ENCODE measurements at places on chromosomes 5 and 9.
A peak's percentile ranks its signal among the peaks of the same experiment; 100 is the strongest.

GRCh38 chr5:144567421-144567780 lies 396.7 kb downstream of the KCTD16 start:
- no peak for DNase-seq

GRCh38 chr5:169534311-169534880 lies 49.2 kb upstream of the SPDL1 start:
- no peak for DNase-seq

DNA sequence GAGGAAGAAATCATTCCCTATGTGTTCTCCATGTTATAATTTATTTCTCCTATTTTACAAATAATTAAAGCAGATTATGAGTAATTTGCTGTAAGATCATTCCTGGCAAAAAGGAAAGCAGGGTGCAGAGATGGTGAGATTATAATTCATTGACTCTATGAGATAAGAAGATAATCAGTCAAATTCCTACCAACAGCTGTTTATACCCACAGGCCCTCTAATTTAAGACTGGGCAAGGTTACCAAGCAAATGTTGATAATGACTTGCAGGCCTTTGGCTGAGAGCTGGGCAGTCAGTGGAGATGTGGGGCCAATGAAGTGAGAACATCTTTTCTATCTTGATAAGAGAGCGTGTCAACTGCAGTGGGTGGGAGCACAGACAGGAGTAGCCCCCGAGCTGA lies 222.7 kb downstream of the ICE1 start:
- DNase-seq, result no peak

GRCh38 chr5:138659561-138659960 lies 84.4 kb upstream of the HSPA9 start:
- DNase-seq, result no peak

GRCh38 chr9:98449871-98450270 lies 194.4 kb upstream of the TBC1D2 start:
- DNase-seq, result no peak

DNA sequence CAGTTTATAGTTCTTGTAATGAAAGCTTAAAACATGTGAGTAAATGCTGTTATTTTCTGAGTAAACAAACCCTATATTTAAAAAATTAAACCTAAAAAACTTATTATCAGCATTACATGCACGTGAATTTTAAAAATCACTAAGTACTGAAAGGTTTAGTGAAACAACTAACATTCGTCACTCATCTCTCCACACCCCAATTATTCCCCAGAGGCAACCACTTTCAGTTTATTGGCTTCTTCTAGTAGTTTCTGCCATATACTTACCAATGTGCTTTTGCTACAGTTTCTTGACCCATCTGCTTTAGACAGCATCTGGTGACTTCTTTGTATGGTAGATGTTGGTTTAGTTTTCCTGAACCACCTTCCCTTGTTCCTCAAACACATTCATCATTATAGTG lies 58.1 kb downstream of the ANGPTL2 start:
- DNase-seq, result no peak

DNA sequence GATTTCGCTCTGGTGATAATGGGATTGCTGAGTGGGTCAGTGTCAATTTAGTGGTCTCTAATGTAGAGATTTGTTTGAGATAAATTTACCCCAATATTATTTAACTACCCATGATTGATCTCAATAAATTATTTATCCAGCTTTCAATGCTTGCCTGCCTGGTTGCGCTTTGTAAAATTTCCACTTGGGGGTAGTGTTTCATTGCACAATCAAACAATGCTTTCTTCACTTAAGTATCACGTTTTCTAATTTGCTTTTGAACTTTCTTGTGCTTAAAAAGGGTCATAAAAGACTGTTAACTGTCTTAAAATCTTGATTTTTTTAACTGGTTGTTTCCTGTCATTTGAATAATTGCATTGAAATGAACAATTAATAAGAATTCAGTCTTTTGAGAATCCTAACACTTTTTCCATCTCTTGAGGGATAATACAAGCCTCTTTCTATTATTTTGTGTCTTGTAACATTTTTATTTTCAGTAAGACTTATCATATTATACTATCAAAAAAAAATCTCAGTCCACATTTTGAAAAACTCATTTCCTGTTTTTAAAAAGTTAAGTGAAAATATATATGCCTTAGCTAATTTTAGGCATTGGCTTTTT lies 18.7 kb downstream of the HSD17B4 start:
- DNase-seq, result peak; percentile 27

DNA sequence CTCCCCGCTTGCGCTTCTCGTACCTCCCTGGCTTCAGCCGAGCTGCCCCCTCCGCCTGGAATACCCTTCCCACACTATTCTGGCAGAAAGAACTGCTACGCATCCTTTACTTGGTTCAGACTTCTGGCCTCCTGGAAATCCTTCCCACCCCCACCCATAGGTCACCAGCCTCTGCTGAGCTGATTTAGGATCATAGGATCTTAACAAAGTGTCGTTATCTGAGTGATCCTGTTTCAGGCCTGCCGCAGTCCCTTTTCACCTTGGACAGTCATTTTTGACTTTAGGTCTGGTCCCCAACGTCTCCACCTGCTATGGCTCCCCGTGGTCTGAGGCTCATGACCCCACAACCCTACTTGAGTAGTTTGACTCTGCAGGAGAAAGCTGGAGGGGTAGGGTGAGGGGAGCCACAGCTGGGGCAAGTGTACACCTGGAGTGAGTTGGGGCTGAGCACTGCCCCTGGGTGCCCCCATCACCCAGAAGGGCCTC lies 27.3 kb downstream of the EGR1 start:
- no peak for DNase-seq

GRCh38 chr9:83441390-83441789 lies 96.8 kb downstream of the FRMD3 start:
- no peak for DNase-seq

GRCh38 chr9:109317979-109318741 lies 2.7 kb downstream of the EPB41L4B start:
- DNase-seq, result no peak

DNA sequence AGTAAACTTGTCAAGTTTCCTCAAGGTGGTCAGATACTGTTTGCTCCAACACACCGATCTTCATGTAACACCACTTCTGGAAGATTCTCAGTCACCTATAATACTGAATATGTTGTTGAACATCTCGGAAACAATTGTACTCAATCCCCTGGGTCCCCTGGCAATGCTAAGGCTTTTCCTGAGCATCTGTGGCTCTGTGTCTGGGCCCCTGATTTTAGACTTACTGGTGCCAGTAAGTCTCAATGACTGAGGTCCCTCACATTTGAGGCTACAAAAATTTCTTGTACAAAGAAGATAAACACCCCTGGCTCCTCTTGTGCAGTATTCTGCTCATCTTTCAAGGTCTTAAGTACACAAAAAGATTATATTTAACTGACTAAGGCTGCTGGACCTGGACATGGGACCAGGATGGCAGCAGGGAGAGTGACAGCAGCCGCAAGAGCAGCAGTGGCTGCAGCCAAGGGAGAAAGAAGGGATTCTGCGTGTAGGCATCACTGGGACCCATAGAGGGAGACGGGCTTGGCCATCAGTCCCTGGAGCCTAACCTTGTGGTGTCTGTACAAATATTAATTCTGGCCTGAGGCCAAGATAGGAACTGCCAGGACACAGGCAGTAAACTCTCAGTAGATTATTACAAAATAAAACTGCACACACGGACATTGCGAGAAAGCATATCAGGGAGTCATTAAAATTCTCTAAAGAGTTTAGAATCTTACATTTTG lies 49.0 kb upstream of the TNPO1 start:
- DNase-seq, result no peak

DNA sequence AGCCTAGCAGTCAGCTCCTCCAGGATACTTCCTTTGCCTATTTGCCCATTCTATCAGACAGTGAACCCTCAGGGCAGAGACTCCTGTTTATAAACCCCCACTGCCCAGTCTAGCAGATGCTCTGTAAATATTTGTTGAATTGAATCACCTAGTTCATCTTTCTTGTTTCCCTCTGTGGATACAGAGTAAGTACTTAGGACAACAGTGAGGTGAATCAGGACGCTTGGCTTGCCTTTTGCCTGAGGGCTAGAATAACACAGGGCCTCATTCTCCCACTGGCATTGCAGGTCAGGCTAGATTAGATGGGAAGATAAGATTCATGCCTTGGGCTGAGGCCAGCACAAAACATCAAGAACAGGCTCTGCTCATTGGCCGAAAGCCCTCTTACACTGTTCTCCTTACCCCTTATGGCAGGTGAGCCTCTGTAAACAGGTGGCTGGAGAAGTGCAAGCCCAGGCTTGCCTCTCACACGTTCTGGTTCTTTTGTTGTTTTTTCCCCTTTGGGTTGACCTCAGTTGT lies 22.2 kb downstream of the TNFSF8 start:
- DNase-seq, result peak; percentile 28

DNA sequence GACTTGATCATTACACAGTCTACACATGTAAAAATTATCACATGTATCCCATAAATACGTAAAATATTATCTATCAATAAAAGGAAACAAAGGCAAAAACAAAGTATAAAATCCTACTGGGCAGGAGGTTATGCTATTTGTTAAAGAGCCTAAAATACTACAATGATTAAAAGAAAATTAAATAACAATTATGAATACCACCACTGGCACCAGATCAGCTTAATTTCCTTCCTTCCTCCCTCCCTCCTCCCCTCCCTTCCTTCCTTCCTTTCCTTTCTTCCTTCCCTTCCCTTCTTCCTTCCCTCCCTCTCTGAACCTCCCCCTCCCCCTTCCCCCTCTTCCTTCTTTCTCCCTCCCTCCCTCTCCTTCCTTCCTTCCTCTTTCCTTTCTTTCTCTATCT lies 127.3 kb downstream of the HOMER1 start:
- DNase-seq, result no peak

DNA sequence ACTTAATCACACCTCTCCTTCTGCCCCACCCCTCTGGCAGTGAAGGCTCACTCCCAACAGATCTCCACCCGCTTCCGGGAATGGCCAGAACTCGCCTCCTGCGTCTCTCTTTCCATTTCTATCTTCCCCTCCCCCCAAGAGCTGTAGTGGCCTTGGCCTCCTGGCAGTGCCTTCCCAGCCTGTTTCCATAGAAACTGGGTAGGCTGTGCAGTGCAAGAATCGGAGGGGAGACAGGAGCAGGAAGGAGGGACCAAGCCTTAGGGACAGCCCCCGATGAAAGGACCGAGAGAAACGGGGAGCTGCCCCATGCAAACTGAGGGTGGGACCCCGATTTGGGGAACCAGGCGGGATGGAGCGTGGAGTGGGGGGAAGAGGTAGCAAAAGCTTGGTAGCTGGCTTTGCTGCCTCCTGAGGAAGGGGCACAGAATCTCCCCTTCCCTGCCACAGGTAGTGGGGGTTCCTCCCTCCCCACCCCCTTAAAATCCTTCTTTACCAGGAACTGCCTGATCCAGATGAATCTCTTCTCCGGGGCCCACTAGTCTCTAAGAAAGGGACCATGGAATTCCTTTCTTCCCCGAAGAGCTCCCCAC lies 4.5 kb upstream of the PCDH1 start:
- no peak for DNase-seq

DNA sequence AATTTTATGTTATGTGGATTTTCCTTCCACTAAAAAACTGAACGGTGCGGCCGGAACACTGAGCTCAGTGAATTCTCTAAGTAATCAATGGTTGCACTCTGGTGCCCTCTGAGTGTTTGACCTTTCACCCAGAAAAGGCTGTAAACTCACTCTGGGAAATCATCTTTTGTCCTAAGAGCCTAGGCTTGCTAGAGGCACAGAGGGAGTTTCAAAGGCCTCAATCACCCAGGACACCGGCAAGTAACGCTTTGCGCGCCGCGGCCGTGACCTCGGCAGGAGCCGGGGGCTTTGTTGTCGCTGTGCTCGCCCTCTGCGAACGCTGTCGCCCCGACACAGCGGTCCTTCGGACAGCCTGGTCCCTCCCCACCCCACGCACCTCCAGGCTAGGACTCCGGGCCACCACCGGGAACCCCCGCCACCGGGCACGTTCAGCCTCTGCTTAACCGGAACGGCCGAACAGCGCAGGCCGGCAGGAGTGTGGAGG lies 703 bp downstream of the ISCA1 start:
- no peak for DNase-seq

DNA sequence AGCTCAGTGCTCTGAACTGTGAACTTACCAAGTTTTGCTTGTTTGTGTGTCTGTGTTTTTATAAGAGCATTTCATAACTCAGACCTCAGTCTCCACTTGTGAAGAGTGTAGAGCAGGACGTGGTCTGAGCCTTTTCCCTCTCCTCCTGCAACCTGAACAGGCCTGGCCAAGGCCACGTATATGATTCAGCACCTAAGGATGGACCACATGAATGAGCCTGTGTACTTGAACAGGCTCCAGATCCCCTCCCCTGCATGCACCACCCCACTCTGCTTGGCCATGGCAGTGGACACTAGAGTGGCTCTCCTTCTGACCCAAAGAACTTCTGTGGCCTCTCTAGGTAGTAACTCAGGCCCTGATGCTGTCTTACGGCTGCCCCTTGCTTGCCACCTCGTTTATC lies 125.9 kb upstream of the FSTL4 start:
- DNase-seq, result no peak

DNA sequence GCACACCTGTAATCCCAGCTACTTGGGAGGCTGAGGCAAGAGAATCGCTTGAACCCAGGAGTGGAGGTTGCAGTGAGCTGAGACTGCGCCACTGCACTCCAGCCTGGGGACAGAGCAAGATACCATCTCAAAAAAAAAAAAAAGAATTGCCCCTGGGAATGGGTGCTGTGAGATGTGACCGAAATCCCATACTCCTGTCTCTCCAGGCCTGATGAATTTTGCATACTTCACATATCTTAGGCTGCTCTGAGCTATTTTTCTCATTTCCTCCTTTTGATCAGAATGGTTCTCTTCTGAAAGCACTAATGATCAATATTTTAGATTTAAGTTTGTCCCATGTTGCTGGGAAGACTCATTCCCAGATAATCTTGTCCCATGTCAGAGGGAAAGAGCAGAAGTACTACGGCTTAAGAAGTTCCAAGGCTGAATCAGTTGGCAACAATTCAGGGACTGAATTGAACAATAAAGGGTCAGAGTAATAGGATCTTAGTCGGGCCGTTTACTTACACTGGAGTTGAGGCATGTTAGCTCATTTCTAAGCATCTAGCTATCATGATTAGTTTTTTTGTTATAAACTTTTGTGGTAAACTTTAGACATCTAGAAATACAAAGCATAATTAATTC lies 44.2 kb upstream of the TENT2 start:
- no peak for DNase-seq

DNA sequence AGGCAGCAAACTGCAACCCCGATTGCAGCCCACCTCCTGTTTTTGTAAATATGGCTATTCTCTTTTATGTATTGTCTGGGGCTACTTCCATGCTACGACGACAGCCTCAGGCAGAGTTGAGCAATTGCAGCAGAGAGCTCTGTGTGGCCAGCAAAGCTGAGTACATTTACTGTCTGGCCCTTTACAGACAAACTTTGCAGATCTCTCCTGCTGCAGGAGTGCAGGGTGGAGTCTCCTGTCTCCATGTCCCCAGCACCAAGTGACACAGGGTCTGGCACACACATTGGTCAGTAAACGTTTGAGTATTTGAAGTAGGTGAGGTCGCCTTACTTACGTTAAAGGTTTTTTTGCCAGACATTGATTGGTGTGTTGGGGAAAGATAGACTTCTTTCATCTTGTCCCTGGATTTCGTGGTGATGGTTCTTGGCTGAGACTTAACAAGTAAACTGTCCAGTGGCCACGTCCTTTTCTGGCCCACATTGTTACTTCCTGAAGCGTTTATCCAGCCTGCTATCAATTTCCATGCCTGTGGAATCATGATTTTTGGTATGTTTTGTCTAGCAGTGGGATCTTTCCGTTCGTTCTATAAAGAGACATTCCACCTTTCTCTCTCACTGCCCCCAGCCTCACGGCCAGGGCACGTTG lies 27.2 kb downstream of the PRRC2B start:
- no peak for DNase-seq

- no peak for DNase-seq
Measured at GRCh38 chr5:158561562-158562190, 538.0 kb downstream of the EBF1 start.

GRCh38 chr9:137453643-137454081 lies 5.5 kb downstream of the NSMF start:
- DNase-seq, result peak; percentile 64

GRCh38 chr9:37399336-37399735 lies 23.2 kb upstream of the GRHPR start:
- no peak for DNase-seq

Measured in CD4-positive, alpha-beta T cell treated with Interleukin-10 for 1 hour (primary cell).